MV-4-11 (cell line): ENCODE measurements at places on chromosomes 2 and 18.

DNA sequence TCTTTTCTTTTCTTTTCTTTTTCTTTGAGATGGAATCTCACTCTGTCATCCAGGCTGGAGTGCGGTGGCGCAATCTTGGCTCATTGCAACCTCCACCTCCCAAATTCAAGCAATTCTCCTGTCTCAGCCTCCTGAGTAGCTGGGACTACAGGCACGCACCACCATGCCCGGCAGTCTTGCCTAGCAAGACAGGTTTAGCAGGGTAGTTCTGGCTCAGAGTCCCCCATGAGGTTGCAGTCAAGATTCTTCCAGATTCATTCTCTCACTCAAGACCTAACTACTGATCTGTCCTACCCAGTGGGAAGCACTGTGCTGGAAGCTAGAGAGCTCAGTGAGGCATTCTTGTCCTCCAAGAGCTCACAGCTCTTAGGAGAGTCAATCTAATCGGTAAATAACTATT, 17.6 kb upstream of the ZAP70 start:
- no peak for DNase-seq

GRCh38 chr2:45771261-45771660, 119.8 kb downstream of the PRKCE start:
- DNase-seq = peak; percentile 68

- no peak for DNase-seq
Observed at GRCh38 chr18:78408623-78409022, 571.0 kb upstream of the SALL3 start.

DNA sequence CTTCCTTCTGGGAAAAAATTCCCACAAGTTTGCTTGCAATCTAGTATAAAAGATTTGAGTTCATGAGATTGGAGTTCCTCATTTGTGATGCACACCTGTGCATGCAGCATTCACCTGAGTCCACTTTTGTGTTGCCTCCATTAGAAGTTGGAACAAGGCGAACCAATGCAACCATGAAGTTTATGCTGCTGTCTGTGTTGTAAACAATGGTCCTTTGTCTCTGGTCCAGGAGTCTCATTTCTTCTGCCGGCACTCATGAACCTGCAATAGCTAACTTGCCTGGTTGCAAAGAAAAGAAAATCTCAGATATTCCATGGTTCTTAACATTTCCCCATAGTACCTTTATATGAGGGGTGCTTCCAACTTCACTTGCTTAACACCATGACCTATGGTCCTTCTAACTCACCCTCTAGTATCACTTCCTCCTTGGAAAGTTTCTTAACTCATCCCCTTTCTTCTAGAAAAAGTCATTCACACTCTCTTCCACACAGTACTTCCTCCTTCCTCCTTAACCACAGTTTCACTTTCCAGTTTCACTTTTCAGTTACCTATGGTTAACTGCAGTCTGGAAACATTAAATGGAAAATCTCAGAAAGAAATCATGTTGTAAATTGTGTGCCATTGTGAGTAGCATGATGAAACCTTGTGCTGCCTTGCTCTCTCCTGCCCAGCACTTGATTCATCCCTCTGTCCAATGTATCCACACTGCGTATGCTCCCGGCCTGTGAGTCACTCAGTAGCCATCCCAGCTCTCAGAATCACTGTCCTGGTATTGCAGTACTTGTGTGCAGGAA, 128.8 kb upstream of the TRIB2 start:
- peak; percentile 96 for DNase-seq

GRCh38 chr18:65349635-65350034, 401.2 kb upstream of the CDH7 start:
- DNase-seq = no peak

GRCh38 chr2:99424371-99424770, 65.4 kb downstream of the REV1 start:
- DNase-seq = no peak

DNA sequence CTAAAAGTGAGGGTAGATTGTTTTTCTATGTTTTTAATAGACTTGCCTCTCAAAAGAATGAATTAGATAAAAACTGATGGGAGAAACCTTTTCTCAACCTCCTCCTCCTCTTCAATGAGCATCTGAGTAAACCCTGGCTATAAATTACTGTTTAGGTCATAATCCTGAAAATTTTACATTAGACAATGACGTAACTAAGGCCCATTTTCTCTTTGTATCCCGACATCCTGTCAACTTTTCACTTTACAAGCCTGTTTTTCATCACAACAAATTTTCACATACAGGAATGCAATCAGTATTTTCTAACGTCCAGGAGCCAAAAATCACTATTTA, 1.3 kb downstream of the SPIRE1 start:
- no peak for DNase-seq

DNA sequence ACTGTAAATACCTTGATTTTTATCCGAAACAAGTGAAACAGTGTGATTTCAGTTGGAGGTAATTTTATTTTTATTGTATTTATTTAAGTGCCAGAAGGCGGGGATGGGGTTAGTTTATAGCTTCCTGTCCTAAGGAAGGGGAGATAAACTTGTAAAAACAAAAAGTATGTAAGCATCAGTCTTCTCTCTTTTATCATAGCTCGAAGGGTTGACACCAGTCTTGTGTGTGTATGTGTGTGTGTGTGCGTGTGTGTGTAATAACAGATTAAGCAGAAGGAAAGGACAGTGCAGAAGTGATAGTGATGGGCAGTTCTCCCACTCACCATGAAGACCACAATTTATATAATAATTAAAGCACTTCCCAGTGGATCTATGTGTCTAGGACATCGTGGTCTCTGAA, 793.3 kb downstream of the PLCL1 start:
- DNase-seq = no peak

- no peak for DNase-seq
Observed at GRCh38 chr2:42316910-42317309, 44.1 kb downstream of the COX7A2L start.

DNA sequence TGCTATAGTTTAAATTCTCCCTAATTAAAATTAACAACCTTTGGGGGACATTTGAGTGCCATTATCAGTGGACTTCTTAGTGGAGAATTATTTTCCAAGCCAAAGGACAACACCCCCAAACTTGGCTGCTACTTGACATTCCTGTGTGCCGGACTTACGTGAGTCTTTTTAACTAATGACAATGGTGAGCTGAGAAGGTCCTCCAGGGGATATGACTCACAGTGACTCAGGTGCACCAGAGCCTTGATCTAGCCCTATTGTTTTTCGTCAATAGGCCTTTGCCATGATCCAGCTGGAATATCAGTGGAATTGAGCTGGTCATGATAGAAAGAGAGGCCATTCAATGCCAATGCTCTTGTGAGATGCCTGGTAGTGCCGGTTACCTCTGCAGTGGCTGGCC, 118.1 kb upstream of the CXCR4 start:
- DNase-seq = no peak
